CD4-positive, alpha-beta T cell (primary cell): ENCODE measurements at places on chromosomes 6 and 20.

- DNase-seq: no peak
These were observed 32.4 kb upstream of the TPBG start for GRCh38 chr6:82331031-82331773.

DNA sequence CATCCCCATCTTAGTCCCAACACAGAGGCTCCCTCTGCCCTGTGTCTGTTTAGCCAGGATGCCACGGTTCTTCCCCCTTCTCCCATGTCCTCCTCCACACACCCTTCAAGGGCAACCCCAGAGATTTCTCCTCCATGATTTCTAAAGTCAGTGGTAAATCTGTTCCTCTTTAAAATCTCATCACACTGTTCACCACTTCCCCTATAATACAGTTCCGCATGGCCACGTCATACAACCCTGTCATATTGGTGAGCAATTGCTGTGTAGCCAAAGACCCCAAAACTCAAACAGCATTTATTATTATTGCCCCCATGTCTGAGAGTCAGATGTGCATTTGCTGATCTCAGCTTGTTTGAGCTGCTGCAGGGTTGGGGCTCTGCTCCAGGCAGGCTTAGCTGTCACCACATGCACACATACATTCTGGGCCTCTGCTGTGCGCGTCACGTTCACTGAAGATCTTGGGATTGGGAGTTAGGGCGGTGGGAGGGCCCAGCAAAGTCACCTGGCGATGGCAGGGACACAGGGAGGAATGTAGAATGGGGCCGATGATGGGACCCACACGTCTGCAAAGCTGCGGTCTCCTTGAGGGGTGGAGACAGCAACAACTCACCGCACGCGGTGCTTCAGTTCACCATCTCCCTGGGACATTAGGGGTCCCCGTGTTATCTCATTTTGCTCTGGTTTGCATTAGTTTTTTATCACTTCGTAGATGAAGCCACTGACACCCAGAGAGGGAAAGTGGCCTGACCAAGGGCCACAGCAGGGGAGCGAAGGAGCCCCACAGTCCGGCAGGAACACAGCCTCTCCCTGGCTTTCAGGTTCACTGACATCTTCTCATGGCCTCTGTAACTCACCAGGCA is 36.9 kb upstream of the CD93 start:
- DNase-seq: no peak

GRCh38 chr20:56730996-56731395 is 101.9 kb downstream of the TFAP2C start:
- DNase-seq: no peak

DNA sequence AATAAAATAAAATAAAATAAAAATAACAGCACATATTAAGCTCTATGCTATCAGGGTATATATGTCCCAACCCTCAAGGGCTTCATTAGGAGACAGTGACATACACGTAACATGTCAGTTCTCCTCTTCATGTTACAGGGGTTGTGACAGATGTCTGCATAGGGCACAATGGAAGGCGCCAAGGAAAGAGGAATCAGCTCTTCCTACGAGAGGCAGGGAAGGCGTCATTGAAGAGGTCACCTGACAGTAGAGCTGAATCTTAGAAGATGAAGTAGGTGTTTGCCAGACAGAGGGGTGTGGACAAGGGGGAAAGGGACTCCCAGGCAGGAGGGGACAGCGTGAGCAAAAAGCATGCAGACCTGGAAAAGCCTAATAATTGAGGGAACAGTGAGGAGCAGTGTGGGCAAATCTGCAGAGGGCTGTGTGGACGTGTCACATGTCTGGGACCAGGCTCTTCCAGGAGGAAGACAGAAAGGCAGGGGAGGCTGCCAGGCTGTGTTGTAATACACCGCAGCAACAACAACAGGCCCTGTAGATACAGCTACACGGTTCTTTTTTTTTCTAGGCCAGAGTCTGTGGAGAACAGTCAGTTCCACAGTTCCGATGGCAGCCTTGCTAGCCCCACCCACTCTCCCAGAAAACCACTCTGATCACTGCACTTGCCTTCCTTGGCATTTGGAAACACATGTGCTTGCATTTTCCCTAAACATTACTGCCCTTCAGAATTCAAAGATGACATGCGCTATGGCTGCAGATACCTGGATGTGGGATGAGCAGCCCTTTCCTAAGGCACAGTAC is 2.5 kb upstream of the FKBP5 start:
- DNase-seq: no peak

- no peak for DNase-seq
These were observed 88.0 kb downstream of the PRND start for GRCh38 chr20:4809707-4810106.

GRCh38 chr20:34083137-34083536 is 28.9 kb downstream of the EIF2S2 start:
- no peak for DNase-seq

GRCh38 chr20:5920581-5920980 is 29.8 kb downstream of the TRMT6 start:
- DNase-seq: no peak

GRCh38 chr6:157304899-157305663 is 18.2 kb downstream of the TMEM242 start:
- no peak for DNase-seq

DNA sequence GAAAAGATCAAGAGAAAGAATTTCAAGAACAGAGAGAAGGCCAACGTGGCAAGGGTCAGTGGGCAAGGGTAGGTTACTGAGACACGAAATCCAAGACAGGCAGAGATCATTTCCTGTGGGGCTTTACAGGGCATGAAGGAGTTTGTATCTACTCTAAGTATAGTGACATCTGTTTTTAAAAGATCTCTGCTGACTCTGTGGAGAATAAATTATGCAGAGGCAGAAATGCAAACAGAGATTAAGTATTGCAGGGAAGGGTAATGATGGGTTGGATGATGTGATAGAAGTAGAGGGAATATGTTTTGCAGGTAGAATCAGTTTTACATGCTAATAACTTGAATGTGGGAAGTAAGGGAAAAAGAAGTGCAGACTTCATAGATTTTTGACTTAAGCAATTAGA is 243.5 kb downstream of the FRK start:
- DNase-seq: no peak

DNA sequence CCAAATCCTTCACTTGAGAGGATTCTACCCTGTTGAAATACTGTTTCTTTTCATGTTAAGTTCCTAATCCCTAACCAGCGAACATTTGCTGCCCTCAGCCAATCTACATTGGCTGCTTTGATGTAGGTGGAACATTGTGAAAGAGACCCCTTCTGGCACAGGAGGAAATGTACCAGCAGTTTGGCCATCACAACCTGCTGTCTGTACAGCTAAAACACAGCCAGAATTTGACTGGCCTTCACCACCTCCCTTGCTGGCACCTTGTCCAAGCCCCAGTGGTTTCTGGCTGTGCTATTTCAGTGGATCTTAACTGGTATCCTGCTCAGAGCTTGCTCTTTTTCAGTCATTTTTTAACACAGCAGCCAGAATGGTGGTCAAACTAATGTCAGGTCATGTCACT is 202.1 kb upstream of the EPHA7 start:
- no peak for DNase-seq

GRCh38 chr6:87393026-87393622 is 14.6 kb upstream of the CFAP206 start:
- peak; percentile 16 for DNase-seq

- DNase-seq: no peak
These were observed 16.2 kb downstream of the FRS3 start for GRCh38 chr6:41763470-41763869.

DNA sequence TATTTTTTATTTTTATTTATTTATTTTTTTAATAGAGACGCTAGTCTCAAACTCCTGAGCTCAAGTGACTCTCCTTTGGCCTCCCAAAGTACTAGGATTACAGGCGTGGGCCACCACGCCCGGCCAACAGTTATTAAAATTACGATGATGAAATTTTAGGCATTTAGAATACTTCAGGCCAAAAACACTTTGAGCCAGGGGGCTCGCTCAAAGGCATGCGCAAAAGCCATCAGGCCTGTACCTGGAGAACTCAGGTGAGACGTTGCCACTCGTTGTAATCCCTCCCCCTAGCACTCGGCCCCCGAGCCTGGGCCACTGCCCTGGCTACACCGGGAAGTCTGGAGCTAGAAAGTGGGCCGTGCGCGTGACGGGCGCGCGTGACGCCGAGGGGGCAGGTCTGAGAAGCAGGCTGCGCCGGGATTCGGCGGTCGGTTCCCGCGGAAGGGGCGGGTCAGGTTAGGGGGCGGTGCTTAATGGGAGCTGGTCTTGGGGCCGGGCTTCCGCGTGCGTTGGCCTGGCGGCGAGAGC is 337 bp upstream of the CBFA2T2 start:
- DNase-seq: peak; percentile 100

- no peak for DNase-seq
These were observed 43.9 kb downstream of the NCR2 start for GRCh38 chr6:41379306-41379705.

DNA sequence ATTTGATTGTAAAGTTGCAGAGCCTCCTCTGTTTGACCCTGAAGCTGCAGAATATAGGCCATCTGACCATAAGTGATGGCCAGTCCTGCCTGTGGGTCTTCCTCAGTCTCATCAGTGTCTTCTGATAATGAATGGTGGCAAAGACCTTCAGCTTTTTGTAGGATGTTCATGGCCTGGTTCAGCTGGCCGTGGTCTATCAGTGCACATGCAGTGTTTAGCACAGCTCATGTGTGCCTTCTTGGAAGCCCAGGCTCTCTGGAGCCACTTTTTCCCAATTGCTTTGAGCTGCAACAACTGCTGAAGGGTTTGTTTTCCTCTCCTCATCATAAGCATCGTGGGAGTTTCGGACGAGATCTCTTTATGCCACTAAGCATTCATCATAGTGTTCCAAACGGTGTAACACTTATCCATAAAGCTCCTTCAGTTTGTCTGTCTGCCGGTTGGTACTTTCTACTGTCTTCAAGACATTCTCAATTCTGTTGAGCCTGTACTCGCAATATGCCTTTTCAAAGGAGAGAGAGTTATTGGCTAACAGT is 70.1 kb upstream of the TULP4 start:
- no peak for DNase-seq

DNA sequence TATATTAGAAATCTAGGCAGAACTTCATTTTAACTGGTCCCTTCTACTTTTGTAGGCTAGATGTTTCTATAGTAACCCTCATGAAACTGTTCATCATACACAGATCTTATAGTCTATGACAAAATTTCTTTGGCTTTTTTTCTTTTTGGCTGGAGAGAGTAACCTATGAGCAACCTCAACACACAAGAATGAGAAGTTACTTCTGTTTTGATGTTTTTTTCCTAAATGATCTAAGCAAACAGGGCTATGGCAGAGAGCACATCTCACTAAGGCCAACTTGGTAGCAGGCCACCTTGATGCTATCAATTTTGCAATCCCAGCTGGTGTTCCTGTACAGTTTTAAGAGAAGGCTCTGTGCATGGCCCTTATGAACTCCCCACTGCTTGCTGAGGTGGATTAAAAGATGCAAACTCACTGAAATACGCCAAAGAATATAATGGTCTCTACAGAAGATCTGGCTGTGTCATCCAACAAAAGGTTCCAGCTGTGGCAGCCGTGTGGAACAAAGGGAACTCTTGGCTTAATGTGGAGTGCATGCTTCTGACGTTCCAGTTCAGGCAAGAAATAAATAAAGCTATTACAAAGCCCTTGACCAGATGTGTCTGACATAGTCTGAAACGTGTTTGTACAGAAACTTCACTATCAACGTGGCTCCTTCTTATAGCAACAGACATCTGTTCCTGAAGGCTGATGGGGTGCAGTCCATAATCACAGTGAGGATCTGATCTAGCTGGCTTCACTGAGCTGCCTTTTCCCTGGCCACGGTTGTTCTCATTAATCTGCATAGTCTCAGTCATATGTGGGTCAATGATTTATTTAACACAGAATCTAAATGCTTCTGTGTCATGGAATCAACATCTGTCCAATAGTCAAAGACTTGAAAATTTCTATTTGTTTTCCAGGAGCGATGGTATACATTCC is 481.1 kb downstream of the BMP2 start:
- DNase-seq: no peak

DNA sequence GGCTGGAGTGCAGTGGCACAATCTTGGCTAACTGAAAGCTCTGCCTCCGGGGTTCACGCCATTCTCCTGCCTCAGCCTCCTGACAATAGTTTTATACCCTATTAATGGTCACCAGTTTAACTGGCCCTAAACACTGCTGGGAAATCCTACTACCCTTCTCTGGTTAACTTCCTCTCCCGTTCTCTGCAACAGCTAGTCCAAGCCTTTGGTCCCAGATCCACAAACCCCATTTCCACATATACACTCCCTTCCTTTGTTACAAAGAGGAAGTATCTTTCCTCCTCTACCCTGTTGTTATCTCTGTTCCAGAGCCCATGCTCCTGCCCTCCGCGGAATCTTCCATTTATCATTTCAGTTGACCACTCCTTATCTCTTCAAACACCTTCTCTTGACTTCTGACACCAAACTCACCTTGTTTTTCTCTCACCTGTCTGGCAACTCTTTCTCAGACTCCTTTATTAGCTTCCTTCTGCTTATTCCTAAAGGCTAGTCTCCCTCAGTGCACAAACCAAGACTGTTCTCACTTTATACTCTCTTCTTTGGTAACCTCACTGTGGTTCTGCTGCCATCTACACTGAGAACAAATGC is 25.0 kb upstream of the TBC1D22B start:
- DNase-seq: no peak

- DNase-seq: no peak
These were observed 120.2 kb downstream of the QRSL1 start for GRCh38 chr6:106749609-106750008.

GRCh38 chr6:157430834-157431233 is 49.8 kb downstream of the ZDHHC14 start:
- no peak for DNase-seq

- DNase-seq: no peak
These were observed 65.2 kb upstream of the ANKEF1 start for GRCh38 chr20:9969626-9970025.

DNA sequence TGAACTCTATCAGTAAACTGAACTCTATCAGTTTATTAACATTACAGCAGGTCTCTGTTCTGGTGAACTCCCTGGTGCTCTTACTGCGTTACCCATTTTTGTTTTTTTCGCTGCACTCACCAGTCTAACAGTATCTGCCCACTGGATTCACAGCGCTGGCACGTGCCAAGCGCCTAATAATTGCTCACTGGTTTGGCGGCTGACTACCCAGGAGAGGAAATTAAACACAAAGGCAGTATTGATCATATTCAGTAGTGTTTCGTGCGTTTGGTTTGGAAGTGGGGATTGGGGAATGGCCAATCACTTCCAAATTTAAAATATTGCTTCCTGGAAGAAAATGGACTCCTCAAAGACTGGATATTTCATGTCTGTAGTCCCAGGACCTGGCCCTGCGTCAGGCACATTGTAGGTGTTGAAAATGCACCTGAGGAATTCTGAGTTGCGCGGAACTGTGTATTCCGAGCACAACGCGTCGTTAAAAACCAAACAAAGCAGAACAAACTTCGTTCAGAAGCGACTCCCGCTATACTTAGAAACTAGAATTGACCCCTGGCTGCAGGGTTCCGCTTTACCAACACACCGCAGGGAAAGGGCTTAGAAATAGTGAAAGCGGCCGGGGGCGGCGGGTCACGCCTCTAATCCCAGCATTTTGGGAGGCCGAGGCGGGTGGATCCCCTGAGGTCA is 1.1 kb upstream of the RPS12 start:
- DNase-seq: peak; percentile 22

GRCh38 chr6:29953001-29953441 is 10.7 kb downstream of the HLA-A start:
- no peak for DNase-seq

GRCh38 chr6:143697076-143697800 is 19.5 kb downstream of the PHACTR2 start:
- no peak for DNase-seq
